ENCODE measurements at places on chromosomes 12 and 14. TPM values are rescaled to one million over a fixed set of nuclear protein-coding genes. Genes with fewer than 3 reads are reported as not detected.

Gene VRTN
- 148 TPM for total RNA-seq

Gene RNASE4
- total RNA-seq = 0.38 TPM

Gene WIF1
- total RNA-seq = 7.8 TPM

DNA sequence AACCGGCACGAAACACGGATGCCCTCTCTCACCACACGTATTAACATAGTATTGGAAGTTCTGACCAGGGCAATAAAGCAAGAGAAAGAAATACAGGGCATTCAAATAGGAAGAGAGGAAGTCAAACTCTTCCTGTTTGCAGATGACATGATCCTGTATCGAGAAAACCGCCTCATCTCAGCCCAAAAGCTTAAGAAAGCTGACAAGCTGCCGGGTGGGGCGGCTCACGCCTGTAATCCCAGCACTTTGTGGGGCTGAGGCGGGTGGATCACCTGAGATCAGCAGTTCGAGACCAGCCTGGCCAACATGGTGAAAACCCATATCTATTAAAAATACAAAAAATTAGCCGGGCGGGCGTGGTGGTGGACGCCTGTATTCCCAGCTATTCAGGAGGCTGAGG, 17.7 kb downstream of the OR6S1 start:
- H3K4me3 ChIP-seq = peak overlapping the region; percentile 99
- H3K27ac ChIP-seq = no peak overlapping the region
- peaks cover 10% of the 10 kb centered on the region for H3K4me1 ChIP-seq
- H3K27me3 ChIP-seq = peaks cover 20% of the 10 kb centered on the region
- H3K36me3 ChIP-seq = no peaks in the 10 kb centered on the region
